Activated CD4-positive, alpha-beta T cell treated with anti-CD3 and anti-CD28 coated beads, Interleukin-2, amount 10 ng/mL, durations not matched to agents 24 days and 14 days (primary cell): ENCODE measurements at places on chromosomes 6 and 20. TPM values are rescaled to one million over a fixed set of nuclear protein-coding genes. Genes with fewer than 3 reads are reported as not detected.

GRCh38 chr6:43489277-43490072, 12.1 kb downstream of the TJAP1 start:
- no peak overlapping the region for H3K4me3 ChIP-seq
- H3K4me1 ChIP-seq = peaks cover 8% of the 10 kb centered on the region
- no peak overlapping the region for H3K27ac ChIP-seq
- H3K27me3 ChIP-seq = no peaks in the 10 kb centered on the region

DNA sequence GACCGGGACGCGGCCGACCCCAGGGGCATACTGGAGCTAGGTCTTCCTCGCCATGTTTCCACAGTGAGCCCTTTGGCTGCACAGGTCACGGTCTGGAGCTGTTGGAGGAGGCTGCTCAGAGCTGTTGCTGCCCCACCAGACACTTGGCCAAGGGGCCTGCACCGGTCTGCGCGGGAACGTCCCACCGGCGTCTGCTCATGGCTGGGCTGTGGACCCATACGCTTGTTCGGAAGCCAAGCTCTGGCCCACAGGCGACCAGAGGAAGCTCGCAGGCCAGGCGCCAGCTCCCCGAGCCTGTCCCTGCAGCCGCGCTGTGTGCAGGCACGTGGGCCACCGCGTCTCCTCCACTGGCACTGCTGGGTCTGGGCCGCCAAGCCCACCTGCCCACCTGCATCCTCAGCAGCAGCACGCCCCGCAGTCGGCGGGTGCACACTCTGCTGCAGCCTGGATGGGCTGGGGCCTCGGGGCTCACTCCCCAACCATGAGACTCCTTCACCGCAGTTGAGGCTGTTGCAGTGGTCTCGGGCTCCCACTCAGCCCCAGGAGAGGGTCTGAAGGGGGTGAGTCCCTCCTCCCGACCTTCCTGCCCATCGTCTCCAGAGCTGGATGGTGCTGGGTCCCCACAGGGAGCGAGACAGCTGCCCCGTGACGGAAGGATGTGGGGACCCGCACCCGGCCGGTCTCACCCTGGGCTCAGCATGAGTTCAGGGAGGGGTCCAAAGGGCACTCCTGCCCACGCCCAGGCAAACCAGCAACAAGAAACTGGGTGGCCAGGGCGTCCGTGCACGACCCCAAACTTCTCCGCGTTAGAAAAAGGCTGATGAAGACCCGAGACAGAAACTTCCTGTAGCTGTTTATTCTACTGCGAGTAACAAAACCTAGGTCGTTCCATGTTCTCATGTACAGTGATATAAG, 15.5 kb upstream of the TCFL5 start:
- peaks cover 12% of the 10 kb centered on the region for H3K36me3 ChIP-seq
- peaks cover 19% of the 10 kb centered on the region for H3K4me1 ChIP-seq
- no peak overlapping the region for H3K4me3 ChIP-seq
- no peaks in the 10 kb centered on the region for H3K27me3 ChIP-seq
- DNase-seq = no peak

The ERVFRD-1 gene
- total RNA-seq = not detected in 2 replicates

DNA sequence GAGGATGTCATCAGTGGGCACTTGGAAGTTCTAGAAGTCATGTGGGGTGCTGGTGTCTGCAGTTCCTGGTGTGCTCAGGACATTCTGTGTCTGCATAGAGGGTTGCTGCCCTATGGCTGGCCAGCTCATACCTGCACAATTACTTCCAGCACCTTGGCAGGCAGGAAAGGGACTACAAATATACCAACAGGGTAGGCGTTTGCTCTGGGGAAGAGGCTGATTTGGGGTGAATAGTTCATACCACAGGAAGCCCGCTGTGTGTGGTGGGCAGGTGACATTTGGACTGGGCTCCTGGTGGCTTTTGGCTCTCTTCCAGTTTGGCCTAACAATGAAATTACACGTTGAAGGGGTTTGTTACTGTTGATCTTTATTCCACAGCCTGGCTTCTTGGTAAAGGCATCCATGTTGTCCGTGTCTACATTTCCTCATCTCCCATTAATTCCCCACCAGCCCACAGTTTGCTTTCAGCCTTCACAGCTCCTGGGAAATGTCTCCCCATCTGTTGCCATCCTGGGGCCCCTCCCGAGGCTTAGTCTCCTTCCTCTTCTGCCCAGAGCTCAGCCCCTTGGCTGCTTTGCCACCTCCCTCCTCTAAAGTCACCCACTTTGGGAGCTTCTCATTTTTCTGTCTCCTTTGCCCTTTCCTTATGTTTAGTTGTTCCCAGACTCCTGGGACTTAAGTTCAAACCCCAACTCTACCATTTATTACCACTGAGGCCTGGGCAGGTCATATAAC, 88.1 kb downstream of the RSPH3 start:
- no peaks in the 10 kb centered on the region for H3K36me3 ChIP-seq
- H3K27ac ChIP-seq = peak overlapping the region; percentile 79
- peaks cover 26% of the 10 kb centered on the region for H3K4me1 ChIP-seq
- H3K4me3 ChIP-seq = peak overlapping the region; percentile 54

GRCh38 chr20:57749131-57749690, 39.4 kb upstream of the PMEPA1 start:
- no peak for DNase-seq
- H3K27me3 ChIP-seq = peaks cover 43% of the 10 kb centered on the region
- H3K36me3 ChIP-seq = no peaks in the 10 kb centered on the region

The NUS1 gene
- total RNA-seq = 49.6 and 49.7 TPM in 2 replicates

- H3K36me3 ChIP-seq = no peaks in the 10 kb centered on the region
- H3K4me1 ChIP-seq = peaks cover 2% of the 10 kb centered on the region
Observed at GRCh38 chr6:43263314-43264178, 20.3 kb downstream of the TTBK1 start.
